Type B pancreatic cell (in vitro differentiated cells): ENCODE measurements at places on chromosomes 2 and 18.

DNA sequence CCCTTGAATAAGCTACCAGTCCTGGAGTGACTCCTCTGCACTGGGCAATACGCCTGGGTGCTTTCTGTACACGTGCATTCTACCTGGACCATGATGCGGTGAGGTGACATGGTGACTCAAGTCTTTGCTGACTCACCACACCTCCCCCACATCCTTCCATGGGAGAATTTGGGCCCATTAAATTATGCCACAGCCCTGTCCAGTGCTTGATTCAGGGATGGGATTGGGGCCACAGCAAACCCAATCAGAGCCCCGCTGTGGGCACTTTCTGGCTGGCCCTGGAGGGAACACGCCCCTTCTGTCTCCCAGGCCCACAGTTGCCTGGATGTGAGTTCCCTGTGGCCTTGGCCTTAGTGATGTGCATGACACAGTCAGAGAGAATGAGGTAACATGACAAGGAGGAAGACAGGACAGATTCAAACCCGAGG, 86.9 kb downstream of the LRRC30 start:
- DNase-seq: no peak

DNA sequence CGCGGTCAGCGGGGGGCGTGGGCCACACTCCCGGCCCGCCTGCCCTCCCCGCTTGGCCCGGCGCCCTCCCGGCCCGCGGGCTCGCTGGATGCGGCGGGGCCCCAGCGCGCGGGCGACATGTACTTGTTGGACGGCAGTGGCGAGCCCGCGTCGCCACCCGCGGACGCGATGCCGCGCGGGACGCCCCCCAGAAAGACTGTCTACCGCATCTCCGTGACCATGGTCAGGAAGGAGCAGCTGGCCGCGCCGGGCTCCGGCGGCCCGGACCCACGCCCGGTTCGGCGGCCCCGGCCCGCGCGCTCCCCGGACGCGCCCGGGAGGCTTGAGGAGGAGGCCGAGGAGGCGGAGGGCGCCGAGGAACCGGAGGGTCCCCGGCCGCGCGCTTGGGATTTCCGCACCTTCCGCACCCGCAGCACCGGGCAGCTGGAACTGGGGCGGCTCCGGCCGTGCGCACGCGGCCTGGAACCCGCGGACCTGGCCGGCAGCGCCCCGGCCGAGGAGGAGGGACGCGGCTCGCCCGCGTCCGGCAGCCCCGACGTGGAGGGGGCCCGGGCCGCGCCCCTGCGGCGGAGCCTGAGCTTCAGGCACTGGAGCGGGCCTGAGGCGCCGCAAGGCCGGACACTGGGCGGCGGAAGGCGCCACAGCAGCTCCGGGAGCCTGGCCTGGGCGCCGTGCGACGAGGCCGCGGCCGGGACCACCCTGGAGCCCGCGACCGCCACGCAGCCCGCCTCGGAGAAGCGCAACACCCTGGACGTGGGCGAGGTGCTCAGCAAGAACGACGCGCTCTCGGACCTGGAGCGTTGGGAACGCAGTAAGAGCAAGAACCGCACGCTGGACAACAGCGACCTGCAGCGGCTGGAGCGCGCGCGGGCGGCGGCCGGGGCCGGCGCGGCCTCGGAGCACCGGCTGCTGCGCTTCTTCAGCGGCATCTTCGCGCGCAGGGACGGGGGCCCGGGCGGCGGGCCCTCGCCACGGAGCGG, 176.4 kb downstream of the AGAP1 start:
- peak; percentile 76 for DNase-seq

GRCh38 chr2:129798626-129799025, 180.8 kb upstream of the RAB6C start:
- no peak for DNase-seq

- peak; percentile 52 for DNase-seq
Observed at GRCh38 chr2:109379507-109379906, 234.3 kb downstream of the SEPTIN10 start.

DNA sequence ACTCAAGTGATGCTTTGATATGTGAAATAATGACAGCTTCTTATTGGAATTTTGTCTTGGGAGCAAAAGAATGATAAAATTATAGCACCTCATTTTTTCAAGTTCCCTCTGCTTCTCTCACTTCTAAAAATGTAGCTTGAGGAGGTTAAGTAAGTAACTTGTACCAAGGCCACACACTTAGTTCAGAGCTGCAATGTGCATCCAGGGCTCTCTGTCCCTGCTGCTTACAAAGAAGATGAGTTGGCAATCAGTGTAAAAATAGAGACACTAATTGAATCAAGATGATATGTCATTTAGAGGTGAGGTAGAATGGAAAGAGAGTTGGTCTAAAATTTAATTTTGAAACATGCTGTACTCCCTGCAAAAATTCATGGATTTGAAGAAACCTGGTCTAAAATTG, 312.0 kb upstream of the TNP1 start:
- DNase-seq: no peak

DNA sequence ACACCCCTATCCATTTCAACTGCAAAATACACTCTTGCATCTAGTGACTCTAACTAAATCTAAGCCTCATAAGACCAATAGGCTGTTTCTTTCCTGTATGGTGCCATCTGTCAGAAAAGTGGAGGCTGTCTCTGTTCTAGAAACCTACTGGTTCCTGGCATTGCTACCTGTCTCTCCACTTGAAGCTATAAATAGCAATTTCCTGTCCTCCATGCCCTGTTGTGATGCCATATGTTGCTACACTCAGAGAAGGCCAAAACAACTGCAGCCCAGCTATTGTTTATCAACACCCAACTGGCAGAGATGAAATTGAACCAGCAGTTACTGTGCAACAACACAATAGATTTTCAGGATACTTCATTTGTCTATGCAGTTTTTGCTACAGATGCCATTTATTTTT, 1355.1 kb upstream of the SLC39A10 start:
- no peak for DNase-seq

- no peak for DNase-seq
Observed at GRCh38 chr18:56977309-56977708, 169.6 kb upstream of the BOD1L2 start.

DNA sequence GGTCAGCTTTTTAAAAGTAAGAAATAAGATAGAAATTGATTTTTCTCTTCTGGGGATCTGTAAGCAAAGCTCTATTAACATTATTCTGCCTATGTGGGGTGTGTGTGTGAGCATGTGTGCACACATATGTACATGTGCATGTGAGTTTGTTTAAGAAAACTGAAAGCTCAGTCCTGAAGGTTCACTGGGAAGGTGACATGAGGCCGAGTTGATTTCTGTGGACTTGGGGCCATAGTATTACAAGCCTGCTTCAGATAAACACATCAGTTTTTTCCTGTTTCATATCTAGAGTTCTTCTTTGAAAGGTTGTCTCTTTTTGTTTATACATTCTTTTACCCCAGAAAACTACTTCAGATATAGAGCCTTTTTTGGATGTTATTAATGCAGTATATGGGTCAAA, 83.4 kb downstream of the SERPINB8 start:
- no peak for DNase-seq

DNA sequence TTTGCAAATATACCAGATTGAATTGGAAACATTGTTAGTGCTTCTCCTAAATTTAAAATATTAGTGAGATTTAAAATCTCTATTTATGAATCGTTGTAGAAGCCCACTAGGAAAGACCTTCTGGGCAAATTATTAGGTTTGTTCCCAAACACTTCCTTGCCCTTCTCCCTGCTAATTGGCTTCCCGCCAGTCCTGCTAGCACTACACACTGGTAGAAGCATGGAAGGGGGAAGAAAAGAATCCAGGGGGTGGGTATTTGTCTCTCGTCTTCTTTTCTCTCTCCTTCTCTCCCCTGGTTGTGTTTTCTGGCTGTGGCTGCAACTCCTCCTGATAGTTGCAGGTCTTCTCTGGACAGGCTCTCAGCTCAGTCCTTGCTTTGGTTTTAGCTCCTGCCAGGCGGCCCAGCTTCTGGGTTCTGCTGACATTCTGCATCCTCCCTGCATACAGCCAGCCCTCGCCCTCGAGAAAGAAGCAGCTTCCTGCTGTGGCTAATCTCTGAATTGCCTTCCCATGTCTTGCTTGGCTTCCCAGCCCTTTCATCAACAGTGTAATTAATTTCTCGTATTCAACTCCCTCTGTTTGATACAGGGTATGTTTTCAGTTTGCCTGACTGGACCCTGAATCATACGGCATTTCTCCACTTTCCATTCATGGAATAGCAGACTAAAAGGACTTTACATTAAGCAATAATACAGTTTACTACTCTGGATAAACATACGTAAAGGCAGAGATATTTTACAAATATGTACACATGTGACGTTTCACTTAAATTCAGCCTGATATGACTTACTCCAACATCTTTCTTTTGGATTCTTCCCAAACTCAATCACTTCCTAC, 6.9 kb upstream of the PARD3B start:
- DNase-seq: no peak

- DNase-seq: no peak
Observed at GRCh38 chr2:18531194-18531593, 29.3 kb downstream of the RDH14 start.

DNA sequence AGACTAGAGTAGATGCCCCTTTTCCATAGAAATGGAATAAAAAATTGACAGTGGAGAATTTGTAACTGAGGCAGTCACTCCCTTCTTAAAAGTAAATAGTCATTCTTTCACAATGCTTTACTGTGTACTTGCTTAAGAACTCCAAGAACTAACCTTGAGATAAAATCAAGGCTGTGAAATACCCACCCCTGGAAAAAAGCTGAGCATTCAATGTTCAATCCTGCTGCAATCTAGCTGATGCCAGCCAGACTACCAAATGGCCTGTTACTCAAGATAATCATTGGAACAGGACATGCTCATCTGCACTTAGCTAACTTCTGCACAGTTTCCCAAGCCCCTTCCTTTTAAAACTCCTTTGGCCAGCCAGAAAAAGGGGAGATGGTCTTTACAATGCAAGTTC, 367.4 kb upstream of the GULP1 start:
- no peak for DNase-seq

DNA sequence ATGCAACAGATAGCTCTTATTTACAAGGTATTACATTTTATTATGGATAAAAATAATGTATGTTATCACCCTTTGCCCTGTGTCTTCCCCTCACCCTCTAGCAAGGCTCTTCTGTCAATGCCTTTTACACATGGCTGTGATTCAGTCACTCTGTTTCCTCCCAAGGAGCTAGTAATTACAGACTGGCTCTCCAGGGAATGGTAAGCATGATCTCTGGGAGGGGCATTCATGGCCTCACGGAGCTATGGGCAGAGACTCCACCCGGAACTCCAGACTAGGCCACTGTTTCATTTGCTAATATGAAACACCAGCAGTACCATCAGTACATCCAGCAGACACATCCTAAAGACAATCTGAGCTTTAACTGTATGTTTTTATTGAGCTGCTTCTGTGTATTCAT, 410.9 kb upstream of the CYRIA start:
- no peak for DNase-seq

DNA sequence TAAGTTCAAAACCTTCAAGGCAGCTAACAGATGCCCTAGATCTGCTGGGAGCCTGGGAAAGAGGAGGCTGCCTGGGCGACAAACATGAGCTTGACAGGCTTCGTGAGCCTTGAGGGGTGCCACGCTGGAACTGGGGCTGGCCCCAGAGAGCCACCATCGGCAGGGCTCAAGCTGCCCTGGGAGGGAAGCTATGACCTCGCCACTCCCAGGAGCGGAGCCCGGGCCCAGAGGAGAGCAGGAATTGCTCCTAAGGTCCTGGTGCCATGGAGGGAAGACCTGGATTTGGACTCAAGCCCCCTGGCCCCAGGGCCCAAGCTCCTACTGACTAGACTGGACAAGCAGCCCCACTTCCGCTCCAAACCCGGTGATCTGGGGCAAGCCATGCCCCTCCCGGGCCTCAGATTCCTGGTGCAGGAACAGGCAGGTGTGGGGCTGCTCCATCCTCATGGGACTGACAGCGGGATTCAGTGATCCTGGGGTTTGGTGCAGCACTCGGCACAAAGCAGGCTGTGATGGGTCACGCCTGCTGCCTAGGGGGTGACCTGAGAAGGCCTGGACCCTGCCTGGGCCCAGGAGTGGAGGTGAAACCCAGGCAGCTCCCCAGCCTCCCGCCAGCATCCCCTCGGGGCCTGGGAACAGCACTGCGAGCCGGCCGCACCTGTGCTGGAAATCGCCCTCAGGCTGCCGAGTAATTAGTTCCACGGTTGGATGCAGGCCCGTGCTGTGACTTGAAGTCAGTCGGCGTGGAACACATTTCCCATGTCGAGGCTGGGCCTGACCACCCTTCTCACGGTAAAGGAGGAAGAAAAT, 246.9 kb downstream of the NDUFA10 start:
- DNase-seq: peak; percentile 65

DNA sequence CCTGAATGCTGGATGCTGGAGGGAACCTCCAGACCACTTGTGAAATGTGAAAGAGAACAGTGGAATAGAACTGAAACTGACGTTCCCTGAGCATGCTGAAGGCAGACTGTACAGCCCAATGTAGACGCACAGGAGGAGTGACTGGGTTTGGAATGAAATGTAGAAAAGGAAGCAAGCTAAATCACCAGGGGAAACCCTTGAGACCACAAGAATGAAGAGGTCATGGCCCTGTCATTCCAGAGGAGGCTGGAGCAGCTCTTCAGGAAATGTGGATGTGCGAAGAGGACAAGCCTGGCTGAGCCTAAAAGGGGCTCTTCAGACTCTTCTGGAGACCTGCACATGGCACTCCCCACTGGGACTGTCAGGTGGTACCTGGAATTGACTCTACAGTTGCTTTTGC, 118.5 kb upstream of the ALPP start:
- DNase-seq: no peak

GRCh38 chr18:6009756-6010155, 114.4 kb upstream of the TMEM200C start:
- DNase-seq: no peak

GRCh38 chr18:33923980-33924379, 300.7 kb downstream of the NOL4 start:
- no peak for DNase-seq

DNA sequence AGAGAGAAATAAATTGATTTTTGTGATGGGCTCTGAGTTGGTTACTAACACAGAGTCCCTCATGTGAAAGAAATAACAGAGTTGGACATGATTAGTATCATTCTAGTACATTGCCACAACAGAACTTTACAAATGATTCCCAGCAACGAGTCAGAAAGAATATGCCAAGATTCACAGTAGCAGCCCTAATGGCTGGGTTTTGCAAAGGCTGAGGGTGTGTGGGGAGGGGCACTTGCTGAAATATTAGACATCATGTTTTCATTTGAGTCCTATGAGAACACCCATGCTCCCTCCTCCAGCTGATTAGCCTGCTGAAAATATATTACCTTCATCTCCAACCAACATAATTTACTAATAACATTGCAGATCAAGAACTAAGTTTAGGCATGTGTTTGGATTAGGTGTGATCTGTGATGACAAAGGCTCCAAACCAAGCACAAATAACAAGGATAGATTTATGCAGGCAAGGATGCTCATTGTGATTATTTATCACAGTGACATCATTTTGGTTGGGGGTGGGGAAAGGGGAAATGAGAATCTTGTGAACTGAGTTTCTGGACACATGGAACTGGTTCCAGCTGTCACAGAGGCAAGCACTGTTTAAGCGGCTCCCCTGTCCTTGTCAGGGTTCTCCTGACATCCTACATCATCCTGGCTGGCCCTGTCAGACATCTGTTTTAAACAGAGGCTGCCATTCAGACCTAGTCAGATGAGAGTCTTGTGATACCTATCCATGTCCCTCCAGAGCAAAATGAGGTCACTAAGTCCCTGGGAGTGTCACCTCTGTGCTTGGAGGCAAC, 205.8 kb upstream of the NCKAP5 start:
- no peak for DNase-seq

- DNase-seq: peak; percentile 18
Observed at GRCh38 chr18:3514312-3515216, 64.6 kb downstream of the TGIF1 start.

- DNase-seq: no peak
Observed at GRCh38 chr2:51791496-51791895, 759.6 kb upstream of the NRXN1 start.

- DNase-seq: no peak
Observed at GRCh38 chr2:46951290-46952064, 35.9 kb upstream of the MCFD2 start.
